ENCODE measurements at places on chromosomes 5 and 9.

- DNase-seq = no peak
Observed at GRCh38 chr5:149422366-149423048, 43.4 kb upstream of the IL17B start.

- DNase-seq = no peak
Observed at GRCh38 chr5:98694902-98695301, 78.6 kb upstream of the RGMB start.

- DNase-seq = no peak
Observed at GRCh38 chr5:58466939-58467338, 7.1 kb upstream of the PLK2 start.

DNA sequence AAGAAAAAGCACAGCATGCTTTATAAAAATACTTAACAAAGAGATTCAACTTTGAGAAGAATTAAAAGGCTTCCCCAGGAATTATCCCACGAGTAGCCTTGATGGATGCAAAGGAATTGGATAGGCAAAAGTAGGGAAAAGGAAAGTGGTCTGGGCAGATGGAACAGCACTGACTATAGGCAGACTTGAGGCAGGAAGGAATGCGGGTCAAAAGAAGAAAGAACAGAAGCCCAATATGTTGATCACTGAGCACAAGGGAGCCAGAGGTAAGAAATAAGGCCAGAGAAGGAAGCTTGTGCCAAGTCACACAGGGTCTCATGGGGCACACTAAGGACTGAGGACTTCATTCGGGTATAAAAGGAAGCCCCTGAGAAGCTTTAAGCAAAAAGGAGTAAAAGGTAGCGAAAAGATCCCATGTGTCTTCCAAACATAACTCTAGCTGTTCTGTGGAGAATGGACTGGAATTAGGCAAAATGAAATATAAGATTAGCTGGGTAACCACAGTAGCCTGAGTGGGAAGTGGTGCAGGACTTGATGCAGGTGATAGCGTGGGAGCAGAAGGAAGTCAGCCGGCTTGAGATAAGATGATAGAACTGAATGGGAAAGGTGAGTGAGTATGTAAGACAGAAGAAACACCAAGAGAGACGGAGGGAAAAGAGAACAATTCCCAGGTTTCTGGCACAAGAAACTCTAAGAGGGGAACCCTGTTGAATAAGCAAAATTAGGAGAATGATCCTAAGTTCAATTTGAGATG is 106.6 kb downstream of the DENND1A start:
- DNase-seq = no peak

DNA sequence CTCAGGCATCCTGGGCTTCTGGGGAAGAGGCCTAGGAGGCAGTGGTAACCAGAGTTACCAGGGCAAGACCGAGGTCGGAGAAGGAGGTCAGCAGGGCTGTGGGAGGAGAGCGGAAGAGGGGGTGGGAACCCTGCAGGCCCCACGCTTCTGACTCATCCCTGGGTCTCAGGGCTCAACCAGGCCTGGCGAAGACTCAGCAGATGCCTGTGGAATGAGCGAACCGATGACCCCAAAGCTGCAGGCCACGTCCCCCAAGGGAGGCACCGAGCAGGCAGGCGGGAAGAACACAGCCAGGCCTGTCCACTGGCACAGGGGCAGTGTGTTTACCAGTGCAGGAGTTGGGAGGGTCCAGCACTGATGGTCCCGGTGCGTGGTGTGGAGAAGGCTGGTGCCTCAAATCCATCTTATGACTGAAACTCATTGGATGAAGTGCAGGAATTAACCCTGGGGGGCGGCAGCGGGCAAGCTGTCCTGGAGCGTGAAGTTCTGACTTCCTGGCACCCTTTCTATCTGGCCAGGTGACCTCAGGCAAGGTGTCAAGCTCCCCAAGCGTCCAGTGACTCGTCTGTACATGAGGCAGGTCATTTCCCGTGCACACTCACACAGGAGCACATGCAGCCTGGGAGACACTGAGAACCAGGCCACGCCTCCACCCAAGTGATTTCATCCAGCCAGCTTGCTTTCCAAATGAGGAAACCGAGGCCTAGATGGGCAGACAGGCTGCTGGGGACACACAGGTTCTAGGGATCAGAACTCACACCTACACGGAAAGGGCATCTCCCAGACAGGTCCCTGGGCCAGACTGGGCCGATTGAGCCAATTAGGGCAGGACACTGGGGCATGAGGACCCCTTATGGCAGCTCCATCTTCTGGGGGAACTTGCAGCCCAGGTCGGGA is 69.1 kb downstream of the ADAMTS2 start:
- no peak for DNase-seq

GRCh38 chr5:68446487-68446894 is 230.9 kb downstream of the PIK3R1 start:
- no peak for DNase-seq

- DNase-seq = no peak
Observed at GRCh38 chr5:172881691-172882370, 47.8 kb downstream of the ERGIC1 start.

DNA sequence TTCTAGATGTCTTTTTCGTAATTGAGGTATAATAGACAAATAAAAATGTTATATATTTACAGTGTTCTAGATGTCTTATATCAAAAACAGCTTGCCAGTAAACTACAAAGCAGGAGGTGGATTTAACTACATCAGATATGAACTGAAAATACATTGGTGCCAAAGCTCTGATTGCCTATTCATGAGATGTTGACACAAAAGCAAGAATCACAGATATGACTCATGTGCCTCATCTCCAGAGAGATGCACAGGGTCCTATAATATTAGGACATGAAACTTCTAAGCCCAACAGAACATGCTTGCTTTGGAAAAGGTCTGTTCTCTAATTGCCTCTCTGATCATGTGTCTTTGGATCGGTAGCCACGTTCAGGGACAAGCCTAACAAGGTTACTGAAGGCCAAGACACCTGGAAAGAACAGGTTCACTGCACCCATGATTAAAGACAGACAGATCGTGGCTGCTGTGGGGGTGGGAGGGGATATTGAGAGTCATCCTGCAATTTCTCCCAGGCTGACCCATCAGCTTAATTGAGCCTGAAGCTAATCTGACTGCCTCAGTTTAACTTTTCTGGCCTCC is 16.8 kb downstream of the ABCA1 start:
- DNase-seq = no peak

DNA sequence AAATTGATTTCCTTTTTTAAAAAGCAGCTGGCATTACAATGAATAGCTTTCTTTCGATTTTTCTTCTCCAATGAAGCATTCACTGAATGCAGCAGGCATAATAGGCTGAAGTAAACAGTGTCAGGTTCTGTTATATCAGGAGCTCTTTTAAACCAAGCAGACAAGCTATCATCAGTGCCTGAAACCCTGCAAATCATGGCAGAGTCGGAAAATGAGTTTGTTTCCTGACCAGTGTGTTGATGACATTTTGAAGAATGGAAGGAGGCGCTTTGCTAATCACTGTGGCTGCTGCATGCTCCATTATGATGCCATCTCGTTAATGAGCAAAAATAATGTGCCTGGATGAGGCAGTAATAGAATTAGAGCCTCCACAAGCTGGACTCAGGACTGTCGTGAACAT is 284.5 kb downstream of the ZNF608 start:
- no peak for DNase-seq

DNA sequence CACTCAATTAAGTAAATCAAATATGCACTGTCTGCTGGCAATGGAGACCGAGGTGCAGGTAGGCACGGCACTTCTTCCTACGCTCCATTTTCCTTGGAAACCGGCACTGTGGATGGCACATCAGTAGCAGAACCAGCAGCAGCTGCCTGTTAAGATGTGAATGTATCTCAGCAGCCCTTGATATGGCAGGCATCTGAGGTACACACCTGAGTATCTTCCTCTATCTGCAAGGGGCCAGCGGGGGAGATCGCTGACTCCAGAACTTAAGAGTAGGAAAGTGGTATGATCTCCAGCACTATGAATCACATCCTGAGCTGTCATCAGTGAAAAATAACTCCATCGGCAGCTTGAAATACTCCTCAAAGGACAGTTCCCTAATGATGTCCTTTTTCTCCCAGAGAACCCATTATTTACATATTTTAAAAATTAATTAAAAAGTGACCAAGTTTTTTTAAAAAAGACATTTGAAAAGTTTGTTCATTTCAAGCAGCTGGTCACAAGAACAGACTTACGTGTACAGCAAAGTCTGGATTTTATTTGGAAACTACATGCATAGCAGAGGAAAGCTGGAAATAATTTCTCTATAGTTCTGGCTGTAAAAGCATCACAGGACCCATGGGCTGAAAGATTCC is 97.1 kb downstream of the ADAMTS12 start:
- no peak for DNase-seq
